G401 (cell line): ENCODE measurements at places on chromosomes 12 and 14. TPM values are rescaled to one million over a fixed set of nuclear protein-coding genes. Genes with fewer than 3 reads are reported as not detected.

The ZDHHC22 gene
- total RNA-seq = 0.25 TPM in 1 of 2 replicates, not detected in the other

DNA sequence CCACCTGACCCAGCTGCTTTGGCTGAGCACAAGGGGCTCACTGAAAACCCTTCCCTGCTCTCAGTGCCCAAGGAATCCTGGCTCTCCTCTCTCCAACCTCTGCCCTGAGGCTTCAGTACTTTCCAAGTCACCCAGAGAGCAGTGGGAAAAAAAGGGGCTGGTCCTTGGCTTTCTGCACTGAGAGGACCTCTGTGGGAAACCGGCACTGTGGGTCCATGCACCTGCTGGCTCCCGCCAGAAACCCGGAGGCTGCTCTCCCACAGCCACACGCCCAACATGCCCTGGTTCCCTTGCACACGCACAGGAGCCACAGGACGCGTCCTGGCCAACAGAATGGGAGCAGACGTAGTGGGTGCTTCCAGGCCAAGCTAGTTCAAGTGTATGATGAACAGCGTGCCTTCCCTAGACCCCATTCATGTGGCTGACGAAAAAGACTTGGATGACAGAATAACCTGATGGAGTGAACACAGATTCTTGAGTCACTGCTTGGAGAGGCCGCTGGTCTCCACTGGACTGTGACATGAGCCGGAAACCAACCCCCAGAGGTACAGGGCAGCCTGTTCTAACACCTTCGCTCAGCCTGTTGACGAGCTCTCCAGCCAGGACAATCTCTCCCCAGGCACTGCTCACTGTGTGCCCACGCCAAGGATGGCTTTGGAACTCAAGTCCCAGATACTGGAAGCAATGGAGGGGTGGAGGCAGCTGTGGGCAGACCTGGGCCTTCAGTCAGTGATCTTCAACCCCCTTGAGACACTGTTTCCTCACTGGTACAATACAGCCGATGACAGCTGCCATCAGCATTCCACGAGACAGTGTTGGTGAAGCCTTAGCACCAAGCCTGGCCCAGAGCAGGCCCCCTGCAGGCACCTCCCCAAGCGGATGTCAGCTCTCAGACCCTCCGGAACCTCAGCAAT, 87.7 kb downstream of the ITPK1 start:
- no peak for DNase-seq

- DNase-seq = peak; percentile 53
Observed at GRCh38 chr12:122499991-122500684, 594 bp downstream of the ZCCHC8 start.

DNA sequence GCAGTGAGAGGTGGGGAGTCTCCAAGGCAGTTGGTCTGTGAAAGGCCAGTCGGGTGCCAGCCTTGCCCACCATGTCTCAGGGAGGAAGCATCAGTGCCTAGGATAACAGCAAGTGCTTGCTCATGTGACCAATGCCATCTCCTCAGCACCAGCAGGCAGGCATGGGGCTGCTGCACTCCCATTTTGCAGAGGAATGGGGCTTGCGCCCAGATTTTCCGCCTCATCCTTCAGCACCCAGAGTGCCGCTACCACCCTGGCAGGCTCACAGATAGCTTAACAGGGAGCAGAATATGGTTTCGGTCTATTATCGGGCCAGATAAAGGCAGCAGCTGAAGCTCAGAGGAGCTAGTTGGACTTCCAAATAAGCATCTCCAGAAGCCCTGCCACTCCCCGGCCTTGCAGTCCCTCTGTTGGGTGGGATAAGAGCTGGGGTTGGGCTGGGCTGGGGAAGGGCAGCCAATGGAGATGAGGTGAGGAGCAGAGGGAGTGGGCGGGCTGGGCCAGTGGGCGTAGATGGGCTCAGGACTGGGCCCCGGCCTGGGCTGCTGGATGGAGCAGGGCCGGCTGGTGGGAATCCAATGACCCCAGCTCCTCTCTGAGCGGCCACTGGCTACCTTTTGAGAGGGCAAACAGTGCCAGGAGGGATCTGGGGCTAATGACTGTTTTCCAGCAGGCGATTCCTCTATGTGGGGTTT, 8.4 kb upstream of the KRT80 start:
- no peak for DNase-seq

- no peak for DNase-seq
Observed at GRCh38 chr12:117580718-117581062, 219.3 kb upstream of the NOS1 start.

GRCh38 chr12:104505095-104505818, 48.5 kb downstream of the CHST11 start:
- no peak for DNase-seq

The TSPAN9 gene
- 18.8 and 19.1 TPM in 2 replicates for total RNA-seq

DNA sequence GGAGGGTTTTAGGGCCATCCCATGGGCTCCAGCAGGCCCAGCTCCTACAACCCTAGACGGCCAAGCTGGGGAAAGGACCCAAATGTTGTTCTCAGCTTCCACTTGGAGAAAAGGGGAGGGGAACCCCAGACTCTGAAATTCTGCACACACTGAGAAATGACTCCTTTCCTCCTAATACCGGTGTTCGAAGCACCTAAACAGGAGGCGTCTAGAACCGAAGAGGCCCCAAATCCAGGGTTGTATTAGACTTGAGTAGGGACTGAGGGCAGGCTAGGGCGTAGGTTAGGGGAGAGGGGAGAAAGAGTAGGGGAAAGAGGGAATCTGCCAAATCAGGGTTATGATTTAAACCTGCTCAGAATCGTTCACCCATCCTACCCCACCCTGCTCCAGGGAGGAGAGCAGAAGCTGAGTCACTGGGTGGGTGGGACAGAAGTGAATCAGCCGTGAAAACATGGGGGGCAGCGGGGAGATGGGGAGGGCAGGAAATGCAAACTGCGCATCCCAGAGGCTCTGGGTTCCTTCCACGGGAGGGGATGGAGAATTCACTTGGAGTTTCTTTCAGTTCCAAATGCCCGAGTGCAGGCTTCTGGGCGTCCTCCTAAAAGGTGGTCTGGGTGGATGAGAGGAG, 1.0 kb downstream of the IGFBP6 start:
- no peak for DNase-seq

GRCh38 chr14:44135972-44136371, 371.1 kb downstream of the FSCB start:
- no peak for DNase-seq

The PIWIL1 gene
- 0.74 and 2.6 TPM in 2 replicates for total RNA-seq

The ACVRL1 gene
- total RNA-seq = 1.8 and 2.9 TPM in 2 replicates

GRCh38 chr12:104809251-104809650, 148.8 kb downstream of the SLC41A2 start:
- no peak for DNase-seq

The NPAS3 gene
- total RNA-seq = not detected in 2 replicates

DNA sequence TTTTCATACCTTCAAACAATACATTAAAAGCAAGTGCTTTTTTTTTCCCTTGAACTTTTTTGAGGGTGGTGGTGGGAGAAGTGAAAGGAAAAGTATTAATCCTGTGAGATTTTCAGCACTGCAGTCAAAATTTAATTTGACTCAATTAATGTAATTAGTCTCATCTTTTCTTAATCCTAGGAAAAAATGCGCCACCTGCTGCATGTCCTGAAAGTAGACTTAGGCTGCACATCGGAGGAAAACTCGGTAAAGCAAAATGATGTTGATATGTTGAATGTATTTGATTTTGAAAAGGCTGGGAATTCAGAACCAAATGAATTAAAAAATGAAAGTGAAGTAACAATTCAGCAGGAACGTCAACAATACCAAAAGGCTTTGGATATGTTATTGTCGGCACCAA, 52.2 kb downstream of the SPATA7 start:
- DNase-seq = no peak

DNA sequence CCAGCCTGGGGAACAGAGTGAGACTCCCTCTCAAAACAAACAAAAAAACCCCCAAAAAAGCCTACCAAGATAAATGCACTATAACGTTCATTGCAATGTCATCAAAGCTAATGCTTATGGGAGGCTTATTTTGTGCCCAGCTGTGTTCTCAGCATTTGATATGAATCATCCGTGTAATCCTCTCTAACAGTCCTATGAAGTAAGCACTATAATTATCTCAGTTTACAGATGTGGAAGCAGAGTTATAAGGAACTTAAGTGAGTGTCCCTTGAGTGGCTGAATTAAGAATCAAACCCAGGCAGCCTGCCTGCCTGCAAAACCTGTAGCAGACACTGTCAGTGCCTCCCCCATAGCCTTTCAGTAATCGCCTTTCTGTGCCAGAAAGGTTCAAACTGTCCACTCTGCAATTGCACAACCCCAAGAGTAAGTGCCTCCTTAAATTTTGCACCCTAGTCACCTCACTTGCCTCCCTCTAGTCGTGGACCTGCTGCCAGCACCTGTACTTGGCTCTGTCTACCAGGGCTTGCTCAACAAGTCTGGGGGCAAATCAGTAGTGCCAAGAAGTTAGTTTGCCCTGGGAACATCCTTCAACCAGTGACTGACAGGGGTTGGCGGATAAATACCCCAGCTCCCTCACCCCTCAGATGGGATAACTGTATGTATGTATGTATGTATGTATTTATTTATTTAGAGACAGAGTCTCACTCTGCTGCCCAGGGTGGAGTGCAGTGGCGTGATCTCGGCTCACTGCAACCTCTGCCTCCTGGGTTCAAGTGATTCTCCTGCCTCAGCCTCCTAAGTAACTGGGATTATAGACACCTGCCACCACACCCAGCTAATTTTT, 23.8 kb upstream of the PPP1CC start:
- DNase-seq = no peak

The ARHGAP9 gene
- 0.18 TPM in 1 of 2 replicates, not detected in the other for total RNA-seq

GRCh38 chr12:2633825-2634200, 161.0 kb upstream of the FKBP4 start:
- no peak for DNase-seq
